ENCODE measurements at places on chromosomes 2 and 18. TPM values are rescaled to one million over a fixed set of nuclear protein-coding genes. Genes with fewer than 3 reads are reported as not detected.

SCYGR5 gene
- total RNA-seq = not detected

ITGB6 gene
- total RNA-seq = 7.0 TPM

IL36G gene
- total RNA-seq = not detected

TANC1 gene
- 29.8 TPM for total RNA-seq

TBR1 gene
- total RNA-seq = not detected

GALNT13 gene
- total RNA-seq = 8.3 TPM

AGPS gene
- total RNA-seq = 65.9 TPM

CERS6 gene
- total RNA-seq = 32.5 TPM

TCF7L1 gene
- total RNA-seq = 57.2 TPM

PLGLB2 gene
- total RNA-seq = 8.3 TPM
